ENCODE measurements at places on chromosomes 2 and 18. TPM values are rescaled to one million over a fixed set of nuclear protein-coding genes. Genes with fewer than 3 reads are reported as not detected.

DNA sequence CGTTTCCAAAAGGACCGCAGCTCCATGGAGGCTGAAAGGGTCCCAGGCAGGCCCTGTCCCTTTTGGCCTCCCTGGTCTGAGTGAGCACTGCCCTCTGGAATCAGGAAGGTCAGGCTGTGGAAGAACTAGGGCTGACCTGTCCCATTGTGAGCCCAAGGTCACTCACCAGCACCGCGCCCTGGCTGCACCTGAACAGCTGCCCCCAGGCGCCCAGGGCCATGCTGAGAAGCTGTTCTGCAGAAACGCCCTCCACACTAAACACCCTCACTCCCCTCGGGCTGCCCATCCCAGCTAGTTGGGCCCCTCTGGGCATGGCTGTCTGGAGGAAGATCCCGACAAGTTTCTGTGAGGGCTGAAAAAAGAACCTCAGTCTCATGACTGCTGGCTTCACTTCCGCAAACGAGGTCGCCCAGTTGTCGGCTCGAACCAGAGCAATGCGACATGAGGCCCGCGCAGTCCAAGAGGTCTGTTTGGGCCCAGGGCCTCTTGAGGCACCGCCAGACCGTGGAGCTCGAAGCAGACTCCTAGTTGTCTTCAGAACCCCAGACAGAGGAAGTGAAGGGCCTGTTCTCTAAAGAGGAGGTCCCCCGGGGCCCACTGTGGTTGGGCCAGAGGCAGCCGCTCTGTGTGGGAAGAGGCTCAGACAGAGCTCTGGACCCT lies 64.4 kb downstream of the INPP5D start:
- no peak for DNase-seq

The ATP6V1C2 gene
- under 0.01 TPM for total RNA-seq

- no peak for DNase-seq
Measured at GRCh38 chr2:19677825-19678518, 223.8 kb downstream of the TTC32 start.

DNA sequence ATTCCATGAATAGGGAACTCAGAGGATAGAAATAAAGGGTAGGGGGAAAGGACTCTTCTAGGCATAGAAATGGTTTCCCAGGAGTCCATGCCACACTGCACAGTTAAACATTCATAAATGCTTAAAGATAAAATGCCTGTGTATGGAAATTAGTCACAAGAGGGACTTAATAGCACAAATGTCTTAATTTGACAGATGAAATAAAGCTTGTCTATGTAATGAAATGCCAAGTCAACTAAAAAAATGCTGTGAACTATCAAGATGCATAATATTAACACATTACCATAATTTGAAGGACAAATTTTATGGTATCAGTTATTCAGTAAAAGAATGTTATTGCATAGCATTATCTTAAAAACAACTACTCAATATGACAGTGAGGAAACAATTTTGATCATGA lies 553.2 kb upstream of the NETO1 start:
- DNase-seq, result no peak

DNA sequence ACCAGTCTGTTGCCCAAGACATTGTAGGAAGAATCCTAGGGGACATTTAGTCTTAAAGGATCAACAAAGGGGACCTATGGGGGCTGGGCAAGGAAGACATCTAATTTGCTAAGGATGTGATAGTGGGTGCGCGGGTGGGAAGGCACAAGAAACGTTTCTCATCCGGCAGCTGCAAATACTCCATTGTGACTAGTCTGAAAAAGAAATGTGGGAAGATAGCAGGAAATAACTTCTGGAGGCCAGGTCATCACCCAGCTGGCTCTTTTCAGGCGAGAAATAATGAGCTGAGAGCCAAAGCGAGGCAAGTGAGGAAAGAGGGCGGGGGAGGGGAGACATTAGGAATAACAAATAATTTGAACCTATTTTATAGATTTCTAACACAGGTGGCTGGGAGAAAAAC lies 70.3 kb upstream of the NCK2 start:
- DNase-seq, result peak; percentile 5

- DNase-seq, result no peak
Measured at GRCh38 chr18:62625019-62625418, 90.3 kb upstream of the PHLPP1 start.

GRCh38 chr2:111924617-111925107 lies 26.3 kb downstream of the MERTK start:
- DNase-seq, result no peak

DNA sequence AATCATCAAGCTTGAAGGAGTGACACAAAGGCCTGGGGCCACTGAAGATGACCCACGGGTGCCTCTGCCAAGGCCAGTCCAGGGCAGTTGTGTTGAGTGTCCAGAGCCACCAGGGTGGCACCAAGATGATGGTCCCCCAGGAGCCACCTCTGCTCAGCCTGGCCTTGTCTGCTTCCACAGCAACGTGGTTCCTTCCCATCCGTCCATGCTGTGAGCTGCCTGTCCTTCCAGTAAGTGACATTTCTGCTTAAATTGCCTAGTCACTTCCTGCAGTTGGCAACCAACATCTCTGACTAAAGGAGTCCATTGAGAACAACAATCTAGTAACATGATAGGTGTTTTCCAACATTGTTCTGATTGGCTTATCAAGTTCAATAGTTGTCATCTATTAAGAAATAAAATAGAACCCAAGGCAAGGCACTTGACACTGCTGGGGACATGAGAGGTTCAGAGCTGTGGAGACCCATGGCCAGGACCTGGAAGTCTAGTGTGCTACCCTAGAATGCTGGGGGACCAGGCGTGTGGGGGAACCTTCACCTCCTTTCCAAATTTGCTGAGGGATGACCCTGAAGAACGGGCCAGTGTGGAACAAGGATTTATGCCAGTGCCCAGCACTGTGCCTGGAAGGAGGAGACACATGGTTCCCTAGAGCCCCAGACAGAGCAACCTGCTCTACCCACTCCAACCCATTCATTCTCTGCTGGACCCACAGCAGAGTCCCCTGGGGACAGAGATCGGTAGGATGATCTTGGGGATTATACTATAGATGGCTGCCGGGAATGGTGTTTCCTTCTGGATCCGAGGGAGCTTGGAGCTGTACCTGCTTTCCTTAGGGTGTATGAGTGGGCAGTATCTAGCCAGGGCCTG lies 98.9 kb upstream of the EPC2 start:
- no peak for DNase-seq

- DNase-seq, result no peak
Measured at GRCh38 chr18:23595591-23595990, 9.3 kb upstream of the NPC1 start.

DNA sequence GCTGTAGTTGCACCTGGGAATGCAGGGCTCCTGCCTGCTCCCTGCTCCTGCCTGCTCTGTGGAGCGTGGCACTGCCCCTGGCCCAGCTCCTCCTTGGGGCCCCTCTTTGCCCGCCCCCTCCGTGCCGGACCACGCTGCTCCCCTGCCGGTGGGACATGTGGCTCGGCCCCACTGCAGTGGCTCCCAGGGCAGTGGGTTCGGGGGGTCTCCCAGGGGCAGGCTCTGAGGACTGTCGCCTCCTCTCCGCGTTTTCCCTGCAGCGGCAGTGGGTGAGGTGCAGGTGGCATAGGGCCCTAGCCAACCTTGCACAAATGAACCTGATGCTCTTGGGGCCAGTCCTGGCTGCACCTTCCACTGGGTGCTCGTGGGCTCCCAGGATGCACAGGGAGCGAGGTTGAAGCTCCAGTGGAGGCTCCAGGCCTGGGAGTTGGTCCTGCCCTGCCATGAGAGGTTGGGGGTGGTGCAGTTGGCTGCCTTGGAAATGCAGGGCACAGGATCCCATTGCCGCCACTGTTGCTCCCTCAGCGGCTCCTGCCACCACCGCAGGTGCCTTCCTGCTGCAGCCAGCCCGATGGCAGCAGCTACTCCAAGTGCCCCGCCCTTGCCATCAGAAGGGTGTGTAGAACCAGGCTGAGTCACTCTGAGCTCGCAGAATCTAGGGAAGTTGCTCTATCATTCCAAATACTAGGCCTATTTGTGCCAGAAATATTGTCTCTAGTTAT lies 313.1 kb upstream of the SYT4 start:
- DNase-seq, result no peak

GRCh38 chr2:219709331-219709761 lies 81.9 kb downstream of the SLC4A3 start:
- DNase-seq, result no peak

The PCARE gene
- total RNA-seq, result not detected

- no peak for DNase-seq
Measured at GRCh38 chr2:149158957-149159356, 120.5 kb downstream of the LYPD6B start.

DNA sequence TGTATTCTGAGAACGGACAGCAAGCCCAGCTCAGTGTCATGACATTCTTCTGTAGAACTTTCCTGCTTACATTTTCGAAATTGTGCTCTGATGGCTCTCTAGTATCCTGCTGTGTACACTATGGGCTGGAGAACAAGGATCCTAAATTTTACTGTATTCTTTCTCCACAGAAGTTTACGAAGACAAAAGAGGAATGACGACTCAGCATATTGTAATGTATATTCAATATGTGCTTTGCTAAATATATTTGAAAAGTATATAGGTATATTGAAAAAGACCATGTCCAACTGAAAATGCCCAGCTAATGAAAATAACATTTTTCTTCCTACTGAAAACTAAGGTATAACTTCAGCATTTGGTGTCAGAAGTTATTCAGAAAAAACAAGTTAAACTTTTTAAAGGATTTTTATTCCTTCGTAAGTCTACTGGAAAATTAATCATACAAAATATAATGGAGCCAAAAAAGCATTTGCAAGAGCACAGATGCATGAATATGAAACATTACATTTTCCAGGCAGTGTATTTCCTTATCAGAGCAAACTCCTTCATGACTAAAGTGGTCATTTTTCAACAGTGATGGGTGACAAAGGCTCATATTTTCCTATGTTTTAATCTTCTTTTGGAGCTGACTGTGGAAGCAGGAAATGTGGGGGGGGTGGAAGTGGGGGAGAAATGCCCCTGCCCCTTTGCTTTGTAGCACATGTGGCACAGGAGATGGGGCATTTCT lies 143.8 kb upstream of the THUMPD2 start:
- no peak for DNase-seq

DNA sequence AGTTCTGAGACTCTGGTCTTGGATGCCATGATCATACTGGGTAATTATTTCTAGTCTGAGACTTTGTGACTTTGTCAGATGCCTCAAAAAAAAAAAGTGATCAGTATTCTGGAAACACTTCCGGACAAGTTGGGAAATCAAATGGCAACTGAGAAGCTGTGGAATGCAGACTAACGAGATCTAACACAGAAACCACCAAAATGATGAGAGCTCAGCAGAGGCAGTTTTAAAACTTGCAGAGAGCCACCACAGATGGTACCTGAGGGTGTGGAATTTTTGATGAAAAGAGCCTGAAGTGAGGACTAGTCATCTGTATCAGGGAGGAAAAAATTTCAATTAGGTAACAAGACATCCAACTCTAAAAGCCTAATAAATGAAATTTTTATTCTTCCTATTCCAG lies 5.5 kb upstream of the GPR75 start:
- no peak for DNase-seq

GRCh38 chr2:56315376-56315775 lies 131.6 kb downstream of the CCDC85A start:
- DNase-seq, result no peak

GRCh38 chr2:211181626-211182025 lies 625.2 kb downstream of the CPS1 start:
- no peak for DNase-seq

GRCh38 chr2:219538504-219538951 lies 5.1 kb downstream of the CHPF start:
- DNase-seq, result no peak

DNA sequence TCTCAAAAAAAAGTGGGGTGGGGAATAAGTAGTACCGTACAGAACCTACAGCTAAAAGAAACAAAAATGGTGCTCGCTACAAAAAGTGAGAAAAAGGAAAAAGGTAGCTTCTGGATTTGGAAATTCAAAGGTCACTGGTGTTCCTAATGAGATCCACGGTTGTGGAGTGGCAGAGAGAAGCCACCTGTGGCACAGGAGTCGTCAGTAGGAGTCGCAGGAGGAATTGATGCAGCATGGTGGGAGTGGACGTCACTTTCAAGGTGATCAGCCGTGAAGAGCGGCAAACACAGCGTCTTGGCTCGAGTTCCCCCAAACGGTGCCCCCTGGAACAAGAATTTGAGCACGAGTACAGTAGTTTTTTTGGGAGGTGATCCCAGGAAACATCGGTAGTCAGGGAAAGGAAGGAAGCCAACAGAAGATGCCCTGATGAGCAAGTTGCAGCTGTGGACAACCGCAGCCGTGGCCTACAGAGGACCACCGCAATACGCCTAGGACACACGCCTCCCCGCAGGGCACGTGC lies 1.4 kb upstream of the TTL start:
- no peak for DNase-seq

The CDH2 gene
- total RNA-seq, result 1.8 TPM

GRCh38 chr2:8115456-8115855 lies 566.4 kb upstream of the ID2 start:
- no peak for DNase-seq

DNA sequence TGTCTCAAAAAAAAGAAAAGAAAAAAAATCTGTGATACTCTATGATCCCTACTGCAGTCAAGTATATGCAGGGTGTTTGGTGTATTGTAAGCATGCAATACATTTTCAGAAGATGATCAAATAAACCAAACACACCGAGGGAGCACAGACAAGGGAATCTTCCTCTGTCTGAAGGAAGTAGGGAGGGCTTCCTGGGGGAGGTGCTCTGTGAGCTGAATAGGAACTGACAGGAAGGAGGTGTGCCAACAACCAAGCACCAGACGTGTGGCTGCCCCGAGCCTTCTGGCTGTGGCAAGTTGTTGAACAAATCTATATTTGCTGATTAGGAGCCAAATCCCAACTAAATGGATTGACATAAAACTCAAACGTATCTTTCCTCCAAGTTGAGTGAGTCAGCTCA lies 14.6 kb downstream of the THNSL2 start:
- DNase-seq, result no peak

DNA sequence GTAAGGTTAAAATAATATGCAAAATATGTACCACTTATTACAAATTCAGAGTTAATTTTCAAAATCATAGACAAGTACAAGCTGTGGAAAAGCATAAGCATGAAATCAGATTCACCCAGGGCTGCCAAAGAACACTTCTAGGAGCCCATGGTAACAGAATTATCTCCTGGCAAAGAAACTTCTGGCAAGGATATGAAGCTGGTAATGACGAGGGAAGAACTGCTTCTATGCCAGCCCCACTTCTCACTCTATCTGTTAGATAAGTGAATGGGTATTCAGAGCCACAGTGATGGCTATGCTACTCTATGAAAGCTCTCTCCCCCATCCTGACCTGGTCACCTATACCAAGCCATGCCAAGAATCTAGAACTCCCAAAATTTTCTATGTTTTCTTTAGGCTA lies 36.9 kb upstream of the PDE1A start:
- no peak for DNase-seq

The TGFA gene
- total RNA-seq, result 8.0 TPM

Data from dermis microvascular lymphatic vessel endothelial cell (primary cell).